Natural killer cell (primary cell): ENCODE measurements at places on chromosomes 2 and 18.

GRCh38 chr2:196489371-196489770 is 150.1 kb upstream of the CCDC150 start:
- H3K27me3 ChIP-seq: peaks cover 2% of the 10 kb centered on the region
- no peak for DNase-seq
- no peak overlapping the region for H3K27ac ChIP-seq
- H3K4me1 ChIP-seq: no peaks in the 10 kb centered on the region

- no peaks in the 10 kb centered on the region for H3K36me3 ChIP-seq
- H3K27ac ChIP-seq: no peak overlapping the region
- no peak overlapping the region for H3K4me3 ChIP-seq
- no peaks in the 10 kb centered on the region for H3K27me3 ChIP-seq
- DNase-seq: no peak
These were observed 134.0 kb upstream of the LYPD1 start for GRCh38 chr2:132804051-132804450.

DNA sequence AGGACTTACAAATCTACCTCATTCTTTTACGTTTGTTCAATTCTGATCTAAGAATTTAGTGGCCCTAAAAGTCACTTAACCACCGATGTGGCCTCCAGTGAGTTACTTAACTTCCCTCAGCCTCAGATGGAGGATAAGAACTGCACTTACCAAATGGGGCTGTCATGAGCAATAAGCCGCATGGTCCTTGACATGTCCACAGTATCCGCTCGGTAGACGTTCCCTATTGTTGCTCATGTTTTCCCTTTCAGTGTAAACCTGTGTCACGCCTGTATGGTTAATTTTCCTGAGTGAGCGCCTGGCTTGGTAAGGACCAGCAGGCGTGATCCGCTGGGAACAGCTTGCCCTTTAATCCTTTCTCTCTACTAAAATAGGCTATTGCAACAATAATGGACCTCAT is 20.3 kb downstream of the SEC11C start:
- no peak for DNase-seq
- H3K36me3 ChIP-seq: peaks cover 24% of the 10 kb centered on the region
- no peak overlapping the region for H3K27ac ChIP-seq
- H3K4me1 ChIP-seq: no peaks in the 10 kb centered on the region

DNA sequence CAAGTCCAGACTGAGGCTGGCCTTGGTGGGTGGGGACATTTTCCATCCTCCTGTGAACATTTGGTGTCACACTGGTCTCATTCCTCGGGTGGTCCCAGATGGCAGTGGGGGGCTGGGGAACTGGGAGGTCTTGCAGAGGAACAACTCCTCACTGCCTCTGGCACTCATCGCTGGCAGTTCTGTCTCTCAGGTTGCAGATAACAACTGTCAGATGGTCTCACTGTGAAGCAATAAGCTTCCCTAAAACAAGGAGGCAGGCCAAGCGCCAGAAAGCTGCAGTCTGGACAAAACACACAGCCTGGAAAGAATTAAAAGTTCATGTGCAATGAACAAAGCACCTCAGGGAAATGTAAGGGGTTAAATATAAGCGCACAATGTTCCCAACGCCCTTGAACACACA is 78.1 kb downstream of the IRS1 start:
- H3K36me3 ChIP-seq: no peaks in the 10 kb centered on the region
- peaks cover 2% of the 10 kb centered on the region for H3K27me3 ChIP-seq
- DNase-seq: no peak

DNA sequence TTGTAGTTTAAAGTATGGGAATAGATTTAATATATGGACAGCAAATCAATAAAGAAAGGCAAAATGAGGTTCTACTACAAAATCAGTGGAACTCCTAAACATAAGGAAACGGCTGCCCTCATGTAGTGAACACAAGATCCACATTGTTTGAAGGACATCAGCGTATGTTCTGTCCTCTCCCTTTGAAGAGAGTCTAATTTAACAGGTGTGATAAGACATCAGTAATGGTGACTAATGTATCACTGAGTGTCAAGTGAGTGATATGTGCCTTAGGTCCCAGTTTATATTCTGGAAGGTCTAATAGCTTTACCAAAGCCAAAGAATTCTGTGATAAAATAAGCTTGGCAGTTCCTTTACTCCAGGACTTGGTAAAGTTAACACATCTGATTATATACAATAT is 248.7 kb downstream of the PTPRM start:
- no peaks in the 10 kb centered on the region for H3K36me3 ChIP-seq
- no peak overlapping the region for H3K4me3 ChIP-seq
- H3K27me3 ChIP-seq: no peaks in the 10 kb centered on the region
- no peaks in the 10 kb centered on the region for H3K4me1 ChIP-seq

DNA sequence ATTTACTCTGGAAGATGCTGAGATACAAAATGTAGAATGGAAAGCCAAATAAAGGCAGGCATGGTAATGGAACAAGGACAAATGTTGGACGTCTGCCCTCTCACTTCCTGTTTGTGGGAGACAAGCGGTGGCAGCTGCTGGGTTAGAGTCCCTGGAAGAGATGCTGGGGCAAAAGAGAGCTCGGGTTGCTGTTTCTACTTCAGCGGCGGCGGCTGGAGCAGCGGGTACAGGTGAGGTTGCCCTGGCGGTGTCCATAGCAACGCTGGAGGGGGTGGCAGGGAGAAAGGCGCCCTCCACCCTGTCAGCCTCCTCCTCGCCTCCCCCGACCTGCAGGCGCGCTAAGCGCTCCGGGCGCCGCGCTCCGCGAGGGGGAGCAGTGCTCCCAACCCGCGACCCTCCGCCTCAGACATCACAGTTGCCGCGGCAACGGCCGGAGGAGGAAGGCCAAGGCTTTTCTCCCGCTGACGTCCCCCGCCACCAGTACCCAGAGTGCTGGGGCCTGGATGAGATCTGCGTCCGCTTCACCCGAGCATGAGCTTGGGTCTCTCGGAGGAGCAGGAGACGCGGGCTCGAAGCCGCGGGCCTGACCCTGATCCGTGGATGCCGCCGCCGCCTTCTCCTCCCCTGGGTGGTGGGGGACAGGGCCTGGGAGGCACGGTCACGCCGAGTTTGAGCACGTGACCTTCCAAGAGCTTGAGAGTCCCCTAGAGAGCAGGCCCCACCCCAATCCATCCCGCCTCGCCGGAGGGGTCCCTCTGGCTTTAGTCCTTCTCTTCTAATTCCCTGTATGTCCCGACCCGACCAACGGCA is 65.6 kb downstream of the NOL4 start:
- no peak overlapping the region for H3K27ac ChIP-seq
- H3K4me1 ChIP-seq: no peaks in the 10 kb centered on the region
- H3K36me3 ChIP-seq: no peaks in the 10 kb centered on the region
- DNase-seq: no peak
- H3K4me3 ChIP-seq: no peak overlapping the region

- H3K27me3 ChIP-seq: peaks cover 2% of the 10 kb centered on the region
- H3K4me3 ChIP-seq: no peak overlapping the region
- H3K4me1 ChIP-seq: no peaks in the 10 kb centered on the region
- no peak overlapping the region for H3K27ac ChIP-seq
These were observed 35.7 kb downstream of the C18orf63 start for GRCh38 chr18:74351354-74351753.

GRCh38 chr18:59505356-59505755 is 146.3 kb upstream of the LMAN1 start:
- no peak overlapping the region for H3K27ac ChIP-seq
- no peaks in the 10 kb centered on the region for H3K4me1 ChIP-seq
- no peaks in the 10 kb centered on the region for H3K36me3 ChIP-seq
- no peaks in the 10 kb centered on the region for H3K27me3 ChIP-seq
- no peak for DNase-seq

DNA sequence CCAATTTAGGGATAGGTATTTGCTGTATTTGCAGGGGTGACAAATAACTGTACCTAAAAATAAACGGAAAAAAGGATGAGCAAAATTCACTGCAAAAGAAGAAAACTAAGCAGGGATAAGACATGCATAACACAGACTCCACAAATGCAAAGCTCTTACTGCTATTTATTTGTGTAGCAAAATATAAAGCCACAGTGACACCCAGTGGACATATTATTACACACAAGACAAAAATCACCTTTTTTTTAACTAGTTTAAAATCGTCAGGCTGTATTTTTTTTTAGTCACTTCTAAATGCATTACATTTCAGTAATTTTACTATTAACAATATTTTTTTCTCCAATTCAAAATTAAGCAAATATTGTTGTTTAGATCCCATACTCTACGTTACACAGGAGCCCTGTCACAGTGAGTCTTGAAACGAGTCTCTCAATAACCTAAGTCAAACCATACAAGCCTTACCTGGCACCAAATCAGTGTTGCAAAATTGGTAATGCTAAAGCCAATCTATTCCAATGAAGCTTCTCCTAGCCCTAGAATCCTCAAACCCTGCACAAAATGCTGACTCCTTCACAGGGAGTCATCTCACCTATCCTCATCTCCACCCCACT is 23.7 kb downstream of the METTL4 start:
- H3K4me3 ChIP-seq: no peak overlapping the region
- peaks cover 17% of the 10 kb centered on the region for H3K36me3 ChIP-seq
- DNase-seq: peak; percentile 67
- H3K4me1 ChIP-seq: no peaks in the 10 kb centered on the region
- H3K27ac ChIP-seq: no peak overlapping the region

GRCh38 chr2:99552529-99552928 is 62.7 kb upstream of the REV1 start:
- no peak overlapping the region for H3K27ac ChIP-seq
- H3K36me3 ChIP-seq: peaks cover 2% of the 10 kb centered on the region
- no peak for DNase-seq
- no peaks in the 10 kb centered on the region for H3K4me1 ChIP-seq
- no peak overlapping the region for H3K4me3 ChIP-seq
- H3K27me3 ChIP-seq: no peaks in the 10 kb centered on the region

GRCh38 chr2:198465970-198466369 is 661.6 kb downstream of the PLCL1 start:
- H3K27me3 ChIP-seq: no peaks in the 10 kb centered on the region
- no peaks in the 10 kb centered on the region for H3K4me1 ChIP-seq
- no peak overlapping the region for H3K4me3 ChIP-seq
- no peak overlapping the region for H3K27ac ChIP-seq
- no peak for DNase-seq

DNA sequence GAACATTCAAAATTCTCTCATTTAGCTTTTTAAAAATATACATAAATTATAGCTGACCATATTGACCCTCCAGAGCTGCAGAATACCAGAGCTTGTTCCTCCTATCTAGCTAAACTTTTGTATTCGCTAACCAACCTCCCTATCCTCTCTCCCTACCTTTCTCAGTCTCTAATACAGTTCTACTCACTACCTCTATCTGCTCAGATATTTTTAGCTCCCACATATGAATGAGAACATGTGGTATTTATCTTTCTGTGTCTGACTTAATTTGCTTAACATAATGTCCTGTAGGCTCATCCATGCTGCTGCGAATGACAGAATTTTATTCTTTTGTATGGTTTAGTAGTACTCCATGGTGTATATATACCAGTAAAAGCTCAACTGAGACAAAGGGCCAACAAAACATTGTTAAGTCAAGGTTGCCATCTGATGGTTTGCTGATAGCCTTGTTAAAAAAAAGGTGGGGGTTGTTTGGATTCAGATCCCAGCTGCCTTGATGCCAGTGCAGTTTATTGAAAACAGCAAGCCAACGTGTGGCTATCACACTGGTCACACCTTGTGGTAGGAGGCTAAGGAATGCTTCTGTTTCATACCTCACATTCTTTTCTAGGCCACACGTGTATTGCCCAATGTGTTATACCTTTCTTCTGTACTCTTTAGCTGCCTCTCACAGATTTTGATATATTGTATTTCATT is 101.5 kb downstream of the VWA3B start:
- peak; percentile 8 for DNase-seq
- H3K27ac ChIP-seq: no peak overlapping the region
- no peaks in the 10 kb centered on the region for H3K36me3 ChIP-seq
- H3K27me3 ChIP-seq: no peaks in the 10 kb centered on the region
- H3K4me3 ChIP-seq: no peak overlapping the region

GRCh38 chr2:225019105-225019504 is 23.2 kb downstream of the DOCK10 start:
- H3K27me3 ChIP-seq: no peaks in the 10 kb centered on the region
- peaks cover 10% of the 10 kb centered on the region for H3K4me1 ChIP-seq
- H3K27ac ChIP-seq: no peak overlapping the region
- no peak for DNase-seq
- no peak overlapping the region for H3K4me3 ChIP-seq
- H3K36me3 ChIP-seq: no peaks in the 10 kb centered on the region

DNA sequence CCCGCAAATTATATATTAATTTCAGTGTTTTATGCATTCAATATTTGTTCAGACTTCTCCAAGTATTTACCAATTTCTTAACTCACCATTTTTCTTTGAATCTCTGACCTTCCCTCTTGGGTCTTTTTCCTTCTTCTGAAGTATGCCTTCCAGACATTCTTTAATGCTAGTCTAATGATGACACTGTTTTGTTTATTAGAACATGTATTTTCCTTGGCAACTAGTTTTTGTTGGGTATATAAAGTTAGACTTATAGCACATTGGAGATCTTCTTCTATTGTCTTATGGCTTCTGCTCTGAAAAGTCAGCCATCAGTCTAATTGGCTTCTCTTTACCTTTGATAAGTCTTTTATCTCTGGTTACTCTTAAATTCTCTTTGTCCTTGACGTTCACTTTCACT is 423.2 kb upstream of the NRP2 start:
- no peak overlapping the region for H3K4me3 ChIP-seq
- H3K27ac ChIP-seq: no peak overlapping the region
- no peaks in the 10 kb centered on the region for H3K4me1 ChIP-seq
- H3K27me3 ChIP-seq: no peaks in the 10 kb centered on the region
- no peak for DNase-seq

DNA sequence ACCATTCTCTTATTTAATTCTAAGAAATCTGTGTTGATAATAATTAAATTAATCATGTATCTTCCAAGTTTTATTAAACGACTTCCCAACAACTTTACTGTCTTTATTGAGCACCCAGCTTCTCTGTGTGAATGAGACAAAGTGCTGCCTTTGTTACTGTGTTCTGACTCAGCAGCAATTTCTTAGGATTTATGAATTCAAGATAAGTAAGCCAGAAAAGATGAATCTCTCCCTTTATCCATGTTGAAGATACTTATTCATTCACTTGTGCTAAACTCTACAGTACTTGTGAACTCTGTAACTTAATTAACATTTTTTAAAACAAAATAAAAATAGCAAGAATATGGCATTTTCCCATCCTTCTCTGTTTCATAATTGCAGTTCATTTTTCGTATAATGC is 1403.3 kb upstream of the DDX18 start:
- H3K4me3 ChIP-seq: no peak overlapping the region
- no peaks in the 10 kb centered on the region for H3K4me1 ChIP-seq
- H3K27me3 ChIP-seq: no peaks in the 10 kb centered on the region
- no peaks in the 10 kb centered on the region for H3K36me3 ChIP-seq
- DNase-seq: no peak

- peaks cover 17% of the 10 kb centered on the region for H3K36me3 ChIP-seq
- peaks cover 10% of the 10 kb centered on the region for H3K4me1 ChIP-seq
- H3K27me3 ChIP-seq: no peaks in the 10 kb centered on the region
- no peak overlapping the region for H3K27ac ChIP-seq
- no peak for DNase-seq
These were observed 29.5 kb downstream of the RNF144A start for GRCh38 chr2:6946722-6947121.

GRCh38 chr2:172806493-172806892 is 70.8 kb downstream of the RAPGEF4 start:
- no peaks in the 10 kb centered on the region for H3K36me3 ChIP-seq
- H3K4me3 ChIP-seq: no peak overlapping the region
- H3K27me3 ChIP-seq: no peaks in the 10 kb centered on the region

GRCh38 chr2:176650104-176650837 is 381.0 kb downstream of the MTX2 start:
- H3K4me3 ChIP-seq: no peak overlapping the region
- no peak overlapping the region for H3K27ac ChIP-seq
- H3K4me1 ChIP-seq: no peaks in the 10 kb centered on the region
- peaks cover 14% of the 10 kb centered on the region for H3K27me3 ChIP-seq
- no peak for DNase-seq
